Tongue (tissue), 3 donors: ENCODE measurements at places on chromosomes 16 and 17. TPM values are rescaled to one million over a fixed set of nuclear protein-coding genes. Genes with fewer than 3 reads are reported as not detected.

DNA sequence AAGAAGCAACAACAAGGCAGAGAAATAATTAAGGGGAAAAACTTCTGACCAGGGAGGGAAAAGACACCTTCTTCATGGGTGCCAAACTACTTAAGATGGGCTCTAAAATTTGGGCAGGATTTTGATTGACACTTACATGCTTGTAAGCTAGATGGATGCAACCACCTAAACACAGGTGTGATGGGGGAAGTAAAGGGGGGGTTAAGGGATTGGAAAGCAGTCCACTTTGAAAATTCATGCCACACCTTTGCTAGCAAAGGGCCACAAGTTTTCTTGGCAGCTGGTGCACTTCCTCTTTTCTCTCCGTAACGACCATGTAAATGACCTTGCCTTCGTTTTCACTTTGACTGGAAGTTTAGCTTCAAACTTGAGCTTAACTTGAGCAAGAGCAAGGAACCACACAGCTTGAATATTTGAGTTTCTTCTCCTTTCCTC is 14.3 kb upstream of the PRKAR1A start:
- DNase-seq = no peak

Gene TBC1D3I
- 0.41 TPM for total RNA-seq

DNA sequence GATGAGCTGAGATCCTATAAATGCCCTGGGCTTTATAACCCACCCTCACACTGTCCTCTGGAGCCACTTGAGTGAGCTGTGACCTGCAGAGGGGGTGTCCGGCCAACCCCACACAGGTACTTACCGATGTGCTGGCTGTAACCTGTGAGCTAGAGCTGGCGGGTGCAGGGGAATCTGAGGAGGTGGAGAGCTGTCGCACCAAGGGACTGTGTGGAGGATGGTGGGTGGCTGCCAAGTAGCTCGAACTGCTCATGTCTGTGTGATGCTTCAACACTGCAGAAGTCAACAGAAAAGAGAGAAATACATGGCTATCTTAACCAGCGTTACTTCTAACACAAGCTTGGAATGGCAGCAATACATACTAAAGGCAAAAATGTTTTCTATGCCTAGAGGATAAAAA is 39.4 kb downstream of the STH start:
- no peak for DNase-seq

Gene CETP
- 1.4 TPM for total RNA-seq

Gene TPSD1
- 0.51 TPM for total RNA-seq

Gene ZNF785
- total RNA-seq = 12.1 TPM

DNA sequence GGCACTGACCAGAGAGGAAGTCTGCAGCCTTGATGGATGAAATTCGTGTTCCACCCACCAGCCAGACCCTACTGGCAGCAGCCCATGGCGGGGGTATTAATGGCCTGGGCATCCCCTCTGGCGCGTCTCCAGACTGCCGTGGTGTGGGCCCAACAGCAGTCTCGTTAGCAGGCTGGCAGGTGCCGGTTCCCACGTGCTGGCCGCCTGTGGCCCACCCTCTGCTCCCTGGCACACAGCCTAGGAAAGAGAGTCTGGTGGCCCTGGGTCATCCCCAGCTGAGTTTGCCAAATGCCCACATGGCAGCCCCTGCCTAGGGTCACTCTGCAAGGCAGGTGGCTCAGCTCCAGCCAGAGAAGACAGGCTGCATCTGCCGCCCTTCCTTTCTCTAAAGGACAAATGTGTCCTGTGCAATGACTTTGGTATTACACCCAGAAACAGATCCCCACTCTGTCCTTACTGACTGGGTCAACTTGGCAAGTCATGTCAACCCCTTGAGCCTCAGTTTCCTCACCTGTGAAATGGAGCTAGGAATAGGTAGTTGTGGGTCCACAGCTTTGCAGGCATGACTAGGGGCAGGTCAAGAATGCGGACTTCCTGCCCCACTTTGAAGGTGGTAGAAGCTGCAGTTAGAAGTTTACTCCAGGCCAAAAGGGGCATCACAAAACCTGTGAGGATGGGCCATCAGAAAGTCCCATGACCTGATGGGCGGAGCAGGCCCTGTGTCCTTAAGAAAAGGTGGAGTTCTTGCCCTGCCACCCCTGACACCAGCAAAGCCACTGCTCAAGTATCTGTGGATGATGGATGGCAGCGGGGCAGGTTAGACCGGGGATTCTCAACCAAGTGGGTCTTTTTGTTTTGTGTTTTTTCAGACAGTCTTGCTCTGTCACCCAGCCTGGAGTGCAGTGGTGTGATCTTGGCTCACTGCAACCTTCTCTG is 76.6 kb downstream of the ABCC6 start:
- peak; percentile 74 for DNase-seq
